Fibroblast of skin of left biceps (primary cell): ENCODE measurements at places on chromosomes 1 and 21.

- DNase-seq = no peak
Measured at GRCh38 chr1:186054932-186055331, 320.1 kb downstream of the TPR start.

DNA sequence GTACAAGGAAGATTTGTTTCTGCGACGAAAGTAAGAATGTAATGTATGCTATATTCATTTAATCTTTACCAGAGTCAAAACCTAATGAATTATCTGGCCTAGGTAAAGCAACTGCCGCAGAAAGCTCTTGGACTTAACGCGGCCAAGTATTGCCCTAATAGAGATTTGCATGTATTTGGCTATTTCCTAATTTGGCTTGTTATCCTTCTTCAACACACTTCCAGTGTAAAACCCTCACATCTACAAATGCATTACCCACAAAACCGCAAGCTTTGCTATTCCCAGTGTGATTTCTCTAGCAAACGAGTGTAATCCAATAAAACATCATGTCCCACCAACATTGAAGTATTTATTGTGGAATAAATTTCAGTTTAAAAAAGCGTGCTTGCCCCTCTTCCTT lies 123.8 kb upstream of the LMO4 start:
- DNase-seq = no peak

DNA sequence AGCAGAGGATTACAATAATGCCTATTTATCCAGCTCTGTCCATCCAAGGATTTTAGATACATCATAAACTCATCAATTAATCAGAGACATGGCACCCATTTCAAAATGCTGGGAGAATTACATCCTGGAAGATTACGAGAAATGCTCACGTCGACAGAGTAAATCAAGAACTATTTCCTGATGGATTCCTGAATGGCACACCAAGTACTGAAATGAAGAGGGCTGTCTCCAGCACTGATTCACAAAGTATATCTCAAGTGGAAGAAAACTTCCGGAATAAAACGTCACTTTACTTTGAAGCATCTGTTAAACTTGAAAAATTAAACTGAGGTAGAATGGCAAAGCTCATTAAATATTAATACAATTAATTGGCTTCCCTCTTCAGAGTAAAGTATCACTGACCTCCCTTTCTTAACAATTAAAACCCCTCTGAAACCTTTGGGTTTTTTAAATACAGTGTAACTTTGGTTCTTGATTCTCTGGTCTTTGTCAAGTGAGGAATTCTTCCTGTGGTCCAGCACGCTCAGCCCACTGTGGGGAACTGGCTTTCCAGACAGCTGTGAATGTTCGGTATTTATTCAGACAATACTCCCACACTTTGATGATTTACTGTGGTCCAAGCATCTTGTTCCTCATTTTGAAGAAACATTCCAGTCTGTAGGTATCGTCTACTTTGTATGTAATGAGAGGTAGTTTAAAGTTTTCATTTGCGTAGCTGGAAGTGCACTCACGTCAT lies 288.0 kb downstream of the NFIA start:
- no peak for DNase-seq

DNA sequence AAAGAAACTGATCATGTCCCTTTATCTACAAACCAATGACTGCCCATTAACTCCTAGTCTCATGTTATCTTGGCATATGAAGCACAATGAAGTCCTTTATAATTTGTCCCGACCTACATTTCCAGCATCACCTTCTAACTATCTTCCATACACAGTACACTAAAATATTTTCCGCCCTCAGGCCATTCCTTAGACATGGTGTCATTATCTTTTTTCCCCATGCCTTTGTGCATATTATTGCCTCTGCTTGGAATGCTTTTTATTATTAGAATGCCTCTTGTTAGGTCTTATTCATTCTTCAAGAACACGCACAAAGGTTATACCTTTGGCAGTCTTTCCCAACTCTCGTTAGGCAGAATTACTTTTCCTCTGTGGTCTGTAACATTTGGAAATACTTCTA lies 39.6 kb downstream of the ATG4C start:
- no peak for DNase-seq

DNA sequence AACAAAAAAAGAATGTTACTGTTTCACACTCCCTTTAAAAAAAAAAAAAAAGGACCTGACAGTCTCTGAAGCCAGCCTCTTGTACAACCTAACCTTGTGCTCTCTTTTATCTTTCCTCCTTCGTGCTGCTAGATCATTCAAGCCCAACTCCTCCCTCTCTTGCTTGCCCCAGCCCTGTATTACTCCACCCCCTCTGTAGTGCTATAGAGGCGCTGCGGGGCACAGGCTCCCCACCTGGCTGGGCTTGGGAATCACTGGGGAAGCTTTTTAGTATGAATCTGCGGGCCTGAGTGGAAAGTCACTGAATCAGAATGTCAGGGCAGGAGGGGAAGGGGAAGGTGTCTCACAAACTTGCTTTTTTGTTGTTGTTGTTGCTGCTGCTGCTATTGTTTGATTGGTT lies 383.7 kb upstream of the CAMK1G start:
- DNase-seq = no peak

- no peak for DNase-seq
Measured at GRCh38 chr21:41833497-41834115, 45.5 kb downstream of the PRDM15 start.

DNA sequence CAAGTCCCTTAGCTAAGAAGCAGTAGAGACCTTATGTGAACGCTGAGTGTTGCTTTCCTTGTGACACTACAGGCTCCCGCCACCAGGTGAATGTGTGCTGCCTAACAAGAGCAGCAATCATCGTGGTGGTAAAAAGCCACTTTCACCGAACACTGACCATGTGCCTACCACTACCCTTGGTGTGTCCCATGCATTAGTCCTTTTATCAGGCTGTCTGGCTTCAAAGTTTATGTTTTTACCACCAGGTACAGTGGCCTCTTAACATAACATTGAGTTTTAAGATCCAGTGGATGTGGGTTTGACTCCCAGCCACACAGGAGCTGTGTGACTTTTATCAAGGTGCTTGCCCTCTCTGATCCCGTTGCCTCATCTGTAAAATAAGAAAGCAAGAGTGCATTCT lies 1.7 kb downstream of the C1QB start:
- no peak for DNase-seq

DNA sequence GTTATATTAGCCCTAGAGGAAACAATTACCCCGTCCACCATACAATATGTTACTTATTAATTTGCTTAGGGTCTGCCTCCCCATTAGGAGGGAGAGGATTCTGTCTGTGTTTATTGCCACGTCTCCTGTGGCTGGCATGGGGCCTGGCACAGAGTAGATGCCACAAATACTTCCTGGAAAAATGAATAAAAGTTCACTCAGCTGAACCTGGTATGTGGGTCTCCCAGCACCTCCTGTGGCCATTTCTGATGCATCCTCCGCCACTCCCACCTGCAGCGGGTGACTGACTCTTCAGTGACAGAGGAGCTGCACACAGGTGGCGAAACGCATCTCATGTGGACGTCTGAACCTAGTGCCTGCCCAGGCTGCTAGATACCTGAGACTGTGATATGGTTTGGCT lies 112.7 kb downstream of the CLIC6 start:
- no peak for DNase-seq

GRCh38 chr1:68558321-68559026 lies 61.6 kb upstream of the DEPDC1 start:
- DNase-seq = no peak

GRCh38 chr1:224497714-224498573 lies 63.3 kb upstream of the WDR26 start:
- peak; percentile 58 for DNase-seq

DNA sequence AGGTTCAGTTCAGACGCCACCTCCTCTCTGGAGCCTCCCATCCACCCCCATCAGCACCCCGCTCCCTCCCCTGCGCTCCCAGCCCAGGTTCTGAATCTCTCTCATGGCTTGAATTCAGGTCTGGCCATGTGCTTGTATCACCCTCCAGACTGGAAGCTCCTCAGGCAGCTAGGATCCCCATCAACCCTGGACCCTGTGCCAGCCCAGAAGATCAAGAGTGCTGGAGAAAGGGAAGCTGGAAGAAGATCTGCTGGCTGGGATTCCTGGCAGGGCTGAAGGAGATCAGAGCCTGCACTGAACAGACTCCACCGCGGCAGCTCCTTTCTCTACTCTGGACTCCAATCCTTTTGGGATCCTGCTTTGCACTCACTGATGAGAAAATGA lies 11.7 kb upstream of the TINAGL1 start:
- DNase-seq = no peak

- no peak for DNase-seq
Measured at GRCh38 chr1:248857201-248857600, 1.7 kb downstream of the ZNF692 start.

DNA sequence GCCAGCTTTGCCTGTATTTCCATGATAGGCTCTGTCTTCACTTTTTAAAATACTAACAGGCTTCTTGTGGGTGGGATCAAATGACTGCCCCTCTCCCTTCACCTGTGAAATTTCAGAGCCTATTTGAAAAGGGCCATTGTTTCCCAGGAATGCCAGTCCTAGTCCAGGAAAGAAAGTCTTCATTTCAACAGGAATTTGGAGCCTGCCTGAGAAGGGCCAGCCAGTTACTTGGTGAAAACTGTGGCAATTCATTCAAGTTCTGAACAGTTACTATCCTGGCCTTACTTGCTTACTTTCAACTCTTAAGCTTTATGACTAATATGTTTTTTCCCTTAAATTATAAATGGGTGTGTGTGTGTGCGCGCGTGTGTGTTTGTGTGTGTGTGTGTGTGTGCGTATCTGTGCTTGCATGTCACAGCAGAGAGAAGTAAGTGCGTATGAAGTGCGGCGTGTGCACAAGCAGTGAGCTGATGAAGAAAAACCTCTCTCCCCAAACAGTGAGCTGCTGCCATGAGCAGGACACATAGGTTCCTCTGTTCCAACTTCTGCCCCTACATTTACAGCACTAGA lies 67.5 kb upstream of the RNPC3 start:
- no peak for DNase-seq

- DNase-seq = no peak
Measured at GRCh38 chr21:23021481-23021880, 2023.3 kb downstream of the NCAM2 start.

GRCh38 chr21:14273736-14274538 lies 58.0 kb downstream of the RBM11 start:
- DNase-seq = no peak

DNA sequence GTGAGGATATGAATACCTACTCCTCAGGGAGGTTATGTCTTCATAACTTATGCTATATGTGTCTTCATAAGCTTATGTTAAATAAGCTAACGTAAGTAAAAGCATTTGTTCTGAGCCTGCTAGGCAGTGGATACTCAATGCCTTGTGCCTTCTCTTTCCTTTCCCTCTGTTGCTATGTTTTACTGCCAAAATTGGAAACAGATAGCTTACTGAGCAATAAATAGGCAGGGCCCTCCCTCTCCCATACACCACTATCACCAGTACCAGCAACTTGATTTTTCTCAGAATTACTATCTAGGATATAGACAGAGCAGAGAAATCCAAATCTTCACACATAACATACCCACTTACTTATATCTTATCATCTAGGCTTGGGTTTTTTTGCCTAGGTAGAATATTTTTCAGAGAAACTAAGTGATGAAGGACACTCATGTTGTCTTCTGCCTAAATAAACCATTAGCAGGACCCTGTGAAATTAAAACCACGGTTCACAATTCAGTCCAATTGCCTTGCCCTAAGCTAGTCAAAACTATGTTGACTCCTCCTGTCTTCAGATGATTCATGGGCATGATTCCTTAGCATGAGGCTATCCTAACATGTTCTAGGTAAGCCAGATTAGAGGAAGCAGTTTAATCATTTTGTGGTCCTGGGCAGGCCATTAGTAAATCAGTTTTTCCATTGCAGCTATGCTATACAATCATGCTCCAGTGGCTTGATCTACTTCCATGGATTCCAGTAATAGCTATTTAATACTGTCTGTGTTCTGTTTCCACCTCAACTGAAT lies 15.9 kb upstream of the LRRC8C start:
- DNase-seq = no peak

GRCh38 chr1:97902067-97902466 lies 18.8 kb downstream of the DPYD start:
- DNase-seq = no peak

GRCh38 chr1:167663002-167663772 lies 33.2 kb downstream of the RCSD1 start:
- no peak for DNase-seq

GRCh38 chr1:23514111-23514679 lies 16.8 kb downstream of the E2F2 start:
- DNase-seq = no peak

GRCh38 chr1:43844114-43844513 lies 89.5 kb upstream of the ARTN start:
- no peak for DNase-seq

DNA sequence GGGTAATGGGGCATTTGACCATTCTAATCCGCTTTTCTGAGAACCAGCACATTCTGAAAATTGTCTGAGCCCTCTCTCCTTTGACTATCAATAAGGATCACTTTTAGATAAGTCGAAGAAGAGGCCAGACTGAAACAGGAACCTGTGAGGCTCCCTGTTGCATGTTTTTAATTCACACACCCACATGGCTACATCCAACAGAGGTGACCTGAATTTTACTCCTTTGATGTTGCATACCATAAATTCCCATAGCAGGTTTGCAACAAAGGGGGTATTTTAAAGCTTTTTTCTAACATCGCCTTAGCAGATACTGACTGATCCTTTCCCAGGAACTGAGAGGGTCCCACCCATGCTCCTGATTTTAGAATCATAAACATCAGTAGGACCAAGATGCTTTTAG lies 450.8 kb downstream of the USP25 start:
- no peak for DNase-seq

- DNase-seq = no peak
Measured at GRCh38 chr1:216958569-216958968, 235.3 kb upstream of the ESRRG start.

DNA sequence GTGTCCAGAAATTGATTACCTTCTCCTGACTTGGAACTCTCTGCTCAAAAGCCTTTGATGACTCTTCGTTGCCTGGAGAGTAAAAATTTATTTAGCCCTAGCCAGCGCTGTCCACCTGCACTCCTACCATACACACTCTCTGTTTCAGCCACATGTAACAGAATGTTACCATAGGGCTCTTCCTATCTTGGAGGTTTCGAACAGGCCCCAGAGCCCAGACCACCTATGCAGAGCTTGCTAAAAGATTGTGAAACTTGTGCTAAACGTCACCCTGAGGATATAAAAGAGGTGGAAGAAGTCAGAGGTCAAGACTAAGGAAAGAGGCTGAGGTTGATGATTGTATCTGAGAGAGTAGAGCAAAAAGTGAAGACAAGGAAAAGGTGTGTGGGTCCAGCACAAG lies 237.0 kb upstream of the HOOK1 start:
- no peak for DNase-seq

- DNase-seq = no peak
Measured at GRCh38 chr21:43188181-43188580, 19.4 kb downstream of the CRYAA start.

DNA sequence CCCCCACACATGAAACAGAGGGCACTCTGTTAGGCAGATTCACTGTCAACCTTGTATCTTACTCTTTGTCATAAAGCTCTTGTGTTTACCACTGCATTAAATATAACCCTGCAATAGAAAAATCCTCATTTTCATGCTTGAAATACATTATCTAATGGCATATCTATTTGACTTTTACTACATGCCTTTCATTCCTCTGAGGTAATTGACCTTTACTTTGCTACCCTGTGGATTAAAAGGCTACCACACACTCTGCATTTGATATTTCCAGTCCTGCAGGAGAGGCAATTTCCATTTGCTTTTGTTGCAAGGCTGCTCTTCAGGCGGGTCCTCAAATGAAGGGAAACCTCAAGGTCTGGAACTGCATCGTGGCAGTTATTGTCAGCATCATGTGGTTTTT lies 238.0 kb downstream of the NTNG1 start:
- DNase-seq = no peak
